ENCODE measurements at places on chromosomes 3 and 15.

DNA sequence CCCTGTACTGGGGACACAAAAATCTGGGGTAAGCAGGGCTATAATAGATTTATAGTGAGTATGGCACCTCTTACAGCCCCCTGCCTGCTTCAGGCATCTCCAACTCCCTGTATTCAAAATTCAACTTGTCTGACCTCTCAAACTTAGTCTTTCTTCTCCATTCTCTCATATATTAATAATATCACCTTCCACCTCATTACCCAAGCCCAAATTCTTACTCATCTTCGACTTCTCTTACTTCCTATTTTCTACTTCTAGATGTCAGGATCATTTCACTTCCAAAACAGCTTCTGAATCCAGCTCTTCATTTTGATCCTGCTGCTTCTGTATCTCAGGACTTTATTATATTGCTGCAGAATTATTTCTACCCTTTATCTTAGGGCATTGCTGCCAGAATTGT, 290.7 kb downstream of the CHST2 start:
- DNase-seq, result no peak

- no peak for DNase-seq
Observed at GRCh38 chr15:63226155-63226883, 36.9 kb downstream of the RAB8B start.

DNA sequence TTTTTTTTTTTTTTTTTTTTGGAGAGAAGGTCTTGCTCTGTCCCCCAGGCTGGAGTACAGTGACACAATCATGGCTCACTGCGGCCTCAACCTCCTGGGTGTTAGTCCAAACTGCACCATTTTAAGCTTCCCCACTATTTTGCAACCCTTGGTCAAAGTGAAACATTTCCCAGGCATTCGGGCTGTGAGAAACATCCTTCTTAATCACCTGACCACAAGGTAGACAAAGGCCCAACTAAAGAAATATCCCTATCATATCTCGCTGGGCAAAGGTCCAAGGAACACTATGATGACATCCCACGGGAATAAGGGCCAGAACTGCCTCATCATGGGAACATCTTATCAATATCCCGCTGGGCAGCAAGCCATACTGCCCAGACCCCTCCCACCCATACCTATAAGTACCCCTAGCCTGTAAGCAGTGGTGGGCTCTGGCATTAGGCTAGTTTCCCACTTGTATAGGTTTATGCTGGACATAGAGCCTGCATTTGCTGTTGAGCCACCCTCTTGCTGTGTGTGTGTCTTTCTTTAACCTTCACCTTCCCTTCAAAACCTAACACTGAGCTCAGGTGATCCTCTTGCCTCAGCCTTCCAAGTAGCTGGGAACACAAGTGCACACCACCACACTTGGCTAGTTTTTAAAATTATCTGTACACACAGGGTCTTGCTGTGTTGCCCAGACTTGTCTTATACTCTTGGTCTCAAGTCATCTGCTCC, 95.2 kb downstream of the SEMA5B start:
- DNase-seq, result no peak

GRCh38 chr15:89903015-89903857, 9.4 kb upstream of the AP3S2 start:
- no peak for DNase-seq

- DNase-seq, result no peak
Observed at GRCh38 chr3:160486459-160486869, 36.9 kb upstream of the TRIM59 start.

DNA sequence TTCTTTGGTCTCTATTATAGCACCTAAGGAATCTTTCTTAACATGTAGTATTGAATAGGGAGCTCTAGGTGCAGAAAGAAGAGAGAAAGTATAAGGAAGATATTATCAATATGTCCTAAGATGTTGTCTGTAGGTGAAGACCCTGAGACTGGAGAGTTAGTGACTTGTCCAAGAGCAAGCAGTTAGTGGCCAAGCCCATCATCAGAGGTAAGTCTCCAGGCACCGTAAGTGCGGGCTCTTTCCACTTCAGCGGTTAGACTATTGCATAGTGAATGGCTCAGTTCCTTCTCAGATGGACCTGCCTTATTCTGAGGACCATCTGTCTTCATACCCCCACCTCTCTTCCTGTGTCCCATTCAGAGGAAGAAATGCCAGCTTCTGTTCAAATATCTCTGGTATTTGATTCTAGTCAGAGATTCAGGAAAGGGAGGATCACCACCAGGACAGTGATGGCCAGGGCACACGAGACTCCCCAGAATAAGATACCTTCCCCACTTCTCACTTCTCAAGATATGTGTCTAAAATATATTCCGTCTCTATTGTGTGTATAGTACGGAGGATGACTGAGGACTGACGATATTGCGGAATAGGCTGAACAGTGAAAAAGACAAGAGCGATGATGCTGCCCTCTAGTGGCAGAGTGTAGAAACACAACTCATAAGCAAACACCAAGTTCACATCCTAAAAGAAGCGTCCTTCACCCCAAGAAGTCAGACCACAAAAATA, 19.1 kb upstream of the ADGRG7 start:
- DNase-seq, result no peak

DNA sequence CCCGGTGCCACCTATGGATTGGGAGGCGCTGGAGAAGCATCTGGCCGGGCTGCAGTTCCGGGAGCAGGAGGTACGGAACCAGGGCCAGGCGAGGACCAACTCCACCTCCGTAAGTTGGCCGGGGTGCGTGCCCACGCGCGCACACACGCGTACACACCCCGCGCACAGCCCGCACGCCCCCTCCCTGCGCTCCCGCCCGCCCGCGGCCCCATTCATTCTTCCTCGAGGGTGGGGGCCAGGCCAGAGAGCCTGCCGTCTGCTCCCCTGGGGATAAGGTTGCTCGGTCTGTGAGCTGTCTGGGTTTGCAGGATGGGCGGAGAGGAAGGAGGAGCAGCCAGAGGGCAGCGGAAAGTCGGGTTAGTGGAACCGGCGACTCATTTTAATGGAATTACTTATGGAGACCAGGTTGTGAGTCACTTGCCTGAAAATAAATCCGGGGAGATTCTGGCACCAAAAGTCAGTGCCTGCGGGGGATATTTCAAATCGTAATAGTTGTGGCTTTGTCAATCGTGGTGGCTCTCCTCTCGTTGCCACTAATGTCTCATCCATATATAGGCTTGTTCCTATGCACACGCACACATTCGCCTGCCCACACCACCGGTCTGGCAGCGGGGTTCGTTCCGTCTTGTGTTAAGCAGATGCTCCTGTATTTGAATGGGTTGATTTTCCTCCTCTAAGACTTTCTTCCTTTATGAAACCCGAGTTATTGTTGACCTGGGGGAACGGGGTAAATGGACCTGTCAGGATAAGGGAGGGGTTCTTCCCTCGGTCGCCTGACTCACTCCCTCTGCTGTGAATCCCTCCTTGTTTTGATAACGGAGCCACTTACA, 223.4 kb upstream of the IL12A start:
- DNase-seq, result no peak

- no peak for DNase-seq
Observed at GRCh38 chr15:98714922-98715321, 66.6 kb downstream of the IGF1R start.

DNA sequence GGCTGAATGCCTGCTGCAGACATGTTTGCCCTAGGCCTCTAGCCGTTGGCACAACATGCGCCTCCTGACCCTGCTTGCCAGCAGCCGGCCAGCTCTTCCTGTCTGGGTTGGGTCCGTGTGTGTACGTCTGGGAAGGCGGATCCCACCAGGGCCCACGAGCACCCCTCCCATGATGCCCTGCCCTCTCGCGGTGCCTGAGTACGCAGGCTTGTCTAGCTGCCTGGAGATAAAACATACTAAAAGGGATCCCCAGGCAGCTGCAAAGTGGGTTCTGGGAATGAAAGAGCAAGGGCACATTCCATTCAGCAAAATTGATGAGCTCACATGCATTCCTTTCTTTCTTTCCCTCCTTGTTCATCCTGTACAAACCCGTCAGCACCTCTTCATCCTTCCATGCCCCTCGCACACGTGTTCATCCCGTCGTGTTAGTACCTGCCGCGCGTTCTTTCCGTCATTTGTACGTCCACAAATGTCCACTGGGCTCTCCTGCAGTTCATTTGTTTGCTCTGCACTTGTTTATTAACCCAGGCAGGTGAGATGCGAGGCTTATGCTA, 74.3 kb downstream of the FBLN2 start:
- DNase-seq, result no peak

DNA sequence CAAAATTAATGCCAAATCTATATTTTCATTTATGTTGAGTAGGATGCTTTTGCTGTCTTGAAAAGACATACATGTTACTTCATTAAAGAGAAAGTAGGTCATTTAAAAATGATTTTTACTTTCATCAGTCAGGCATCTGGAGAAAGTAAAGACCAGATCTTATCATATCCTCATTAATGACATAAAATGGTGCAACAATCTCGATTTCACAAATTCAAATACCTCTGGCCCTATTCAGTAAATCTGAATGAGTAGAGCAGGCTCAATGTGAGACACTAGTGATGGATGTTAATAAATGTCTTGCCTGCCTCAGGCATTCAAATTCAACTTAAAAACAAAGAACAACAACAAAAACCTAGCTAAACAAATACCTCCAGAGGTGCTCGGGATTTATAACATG, 714.1 kb downstream of the NAALADL2 start:
- DNase-seq, result no peak

DNA sequence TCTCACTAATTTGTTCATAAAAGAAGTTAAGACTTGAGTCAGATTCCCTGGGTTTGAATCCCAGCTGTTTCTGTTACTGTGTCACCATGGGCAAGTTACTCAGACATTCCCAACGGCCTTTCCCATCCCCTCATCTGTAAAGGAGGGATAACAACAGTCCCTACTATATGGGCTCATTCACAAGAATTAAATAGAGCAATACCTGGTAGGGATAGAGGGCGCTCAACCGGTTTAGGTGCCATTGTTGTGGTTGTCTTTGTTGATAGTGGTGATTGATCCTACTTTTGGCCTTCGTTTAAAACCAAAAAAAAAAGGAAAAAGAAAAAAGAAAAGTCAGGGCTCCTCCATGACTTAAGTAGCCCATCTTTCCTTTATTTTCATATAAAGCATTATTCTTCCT, 563.1 kb downstream of the GRM7 start:
- no peak for DNase-seq

DNA sequence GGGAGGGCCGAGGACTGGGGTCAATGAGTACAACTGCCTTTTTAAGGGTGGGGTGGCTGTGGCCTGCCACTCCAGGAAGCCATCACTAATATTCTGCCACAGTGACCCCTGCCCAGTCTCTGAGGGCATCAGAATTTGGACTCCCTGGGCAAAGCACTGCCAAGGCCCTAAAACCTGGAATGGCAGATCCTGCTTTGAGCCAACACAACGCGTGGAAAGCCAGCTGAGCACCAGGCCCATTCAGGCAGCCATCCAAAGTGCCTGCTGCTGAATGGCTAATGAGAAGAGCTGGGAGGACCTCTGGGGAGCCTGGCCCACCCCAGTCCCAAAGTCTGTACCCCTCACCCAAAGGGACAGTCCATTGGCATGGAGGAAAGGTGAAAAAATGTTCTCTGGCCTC, 5.0 kb downstream of the TWF2 start:
- DNase-seq, result no peak

- DNase-seq, result no peak
Observed at GRCh38 chr3:189123595-189124387, 48.0 kb upstream of the TPRG1 start.

DNA sequence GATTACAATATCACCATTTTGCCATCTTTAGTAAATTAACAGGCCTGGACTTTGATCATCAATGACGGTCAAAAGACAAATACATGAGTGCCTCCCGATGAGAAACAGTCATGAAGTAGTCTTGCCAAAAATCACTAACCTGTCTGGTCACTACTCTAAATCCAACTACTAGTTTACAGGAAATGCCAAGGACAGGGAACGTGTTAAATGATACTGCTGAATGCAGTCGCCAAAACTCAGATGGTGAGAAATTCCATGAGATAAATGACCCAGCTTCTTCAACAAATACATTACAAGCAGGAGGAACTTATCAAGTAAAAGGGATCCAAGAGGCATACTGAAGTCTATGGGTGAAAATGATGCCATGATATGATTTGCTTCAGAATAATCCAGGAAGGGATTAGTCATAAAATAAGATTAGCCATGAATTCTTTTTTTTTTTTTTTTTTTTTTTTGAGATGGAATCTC, 35.8 kb upstream of the ATP13A3 start:
- DNase-seq, result no peak

- no peak for DNase-seq
Observed at GRCh38 chr15:89179966-89180875, 41.2 kb downstream of the RLBP1 start.

GRCh38 chr3:11915621-11916424, 69.1 kb upstream of the TAMM41 start:
- no peak for DNase-seq

DNA sequence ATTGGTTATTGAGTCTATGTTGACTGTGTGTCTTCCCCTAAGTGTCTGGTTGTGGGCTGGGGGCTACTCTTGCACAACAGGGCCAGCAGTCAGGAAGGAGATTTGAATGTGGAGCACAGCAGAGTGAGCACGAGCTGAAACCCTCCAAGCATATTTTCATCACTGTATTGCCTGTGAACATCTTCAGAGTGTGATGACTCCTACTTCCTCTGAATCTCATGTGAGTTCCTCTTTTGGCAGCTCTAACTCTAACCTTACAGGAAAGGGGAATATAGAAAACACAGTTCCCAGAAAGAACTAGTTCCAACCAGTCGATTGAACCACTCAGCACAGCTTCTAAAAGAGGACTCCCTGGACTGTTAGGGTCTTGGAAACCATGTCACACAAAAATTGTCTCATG, 211.6 kb downstream of the RAP2B start:
- no peak for DNase-seq

DNA sequence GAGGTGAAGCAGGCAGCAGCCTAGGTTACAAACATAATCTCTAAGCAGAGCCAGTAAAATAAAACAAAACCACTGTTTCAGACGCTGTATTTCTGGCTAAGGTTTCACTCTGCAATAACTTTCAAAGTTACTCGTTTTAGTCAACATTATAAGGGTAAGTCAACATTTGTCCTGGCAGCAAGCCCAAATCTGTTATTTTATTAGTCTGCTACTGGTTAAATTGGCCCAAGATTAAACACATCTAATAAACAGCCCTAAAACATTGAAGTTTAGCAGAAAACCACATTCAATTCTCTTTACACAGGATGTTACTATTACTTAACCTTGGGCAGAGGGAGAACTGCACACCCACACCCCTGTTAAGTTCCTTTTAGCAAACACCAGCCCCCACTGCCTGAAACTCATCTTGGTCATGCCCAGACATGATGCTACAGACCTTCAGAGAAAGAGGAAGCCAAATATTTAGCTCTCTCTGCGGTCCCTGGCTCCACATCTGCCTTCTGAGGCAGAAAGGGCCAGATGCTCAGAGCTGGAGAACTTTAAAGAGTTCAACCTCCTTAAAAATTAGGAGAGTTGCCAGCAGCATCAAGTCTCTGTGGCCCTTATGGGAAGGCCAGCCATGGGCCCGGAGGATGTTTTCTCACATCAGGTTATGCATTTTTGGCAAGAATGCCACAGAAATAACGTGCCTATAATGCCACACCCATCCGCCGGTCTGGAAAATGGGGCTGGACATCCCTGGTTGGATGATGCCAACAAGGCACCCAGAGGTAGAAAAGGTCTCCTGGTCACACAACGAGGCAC, 17.9 kb downstream of the ARHGEF3 start:
- DNase-seq, result no peak

- no peak for DNase-seq
Observed at GRCh38 chr15:52227456-52227855, 36.3 kb upstream of the GNB5 start.

All from stimulated activated CD8-positive, alpha-beta memory T cell treated with anti-CD3 and anti-CD28 coated beads, Interleukin-15, amount 100 ng/mL, for 24 hours (primary cell).